ENCODE measurements at places on chromosomes 7 and 10. TPM values are rescaled to one million over a fixed set of nuclear protein-coding genes. Genes with fewer than 3 reads are reported as not detected.

TMEM130 gene
- 23.5 TPM for total RNA-seq

COL28A1 gene
- total RNA-seq: 6.2 TPM

- H3K4me1 ChIP-seq: no peaks in the 10 kb centered on the region
- H3K4me3 ChIP-seq: no peak overlapping the region
- H3K27me3 ChIP-seq: no peaks in the 10 kb centered on the region
- DNase-seq: no peak
- H3K36me3 ChIP-seq: no peaks in the 10 kb centered on the region
Observed at GRCh38 chr10:56178210-56178609, 182.8 kb downstream of the ZWINT start.

GRCh38 chr7:51065766-51066165 is 250.8 kb downstream of the COBL start:
- no peaks in the 10 kb centered on the region for H3K27me3 ChIP-seq
- no peaks in the 10 kb centered on the region for H3K36me3 ChIP-seq
- H3K4me3 ChIP-seq: no peak overlapping the region
- no peak for DNase-seq
- H3K4me1 ChIP-seq: peaks cover 5% of the 10 kb centered on the region

DNA sequence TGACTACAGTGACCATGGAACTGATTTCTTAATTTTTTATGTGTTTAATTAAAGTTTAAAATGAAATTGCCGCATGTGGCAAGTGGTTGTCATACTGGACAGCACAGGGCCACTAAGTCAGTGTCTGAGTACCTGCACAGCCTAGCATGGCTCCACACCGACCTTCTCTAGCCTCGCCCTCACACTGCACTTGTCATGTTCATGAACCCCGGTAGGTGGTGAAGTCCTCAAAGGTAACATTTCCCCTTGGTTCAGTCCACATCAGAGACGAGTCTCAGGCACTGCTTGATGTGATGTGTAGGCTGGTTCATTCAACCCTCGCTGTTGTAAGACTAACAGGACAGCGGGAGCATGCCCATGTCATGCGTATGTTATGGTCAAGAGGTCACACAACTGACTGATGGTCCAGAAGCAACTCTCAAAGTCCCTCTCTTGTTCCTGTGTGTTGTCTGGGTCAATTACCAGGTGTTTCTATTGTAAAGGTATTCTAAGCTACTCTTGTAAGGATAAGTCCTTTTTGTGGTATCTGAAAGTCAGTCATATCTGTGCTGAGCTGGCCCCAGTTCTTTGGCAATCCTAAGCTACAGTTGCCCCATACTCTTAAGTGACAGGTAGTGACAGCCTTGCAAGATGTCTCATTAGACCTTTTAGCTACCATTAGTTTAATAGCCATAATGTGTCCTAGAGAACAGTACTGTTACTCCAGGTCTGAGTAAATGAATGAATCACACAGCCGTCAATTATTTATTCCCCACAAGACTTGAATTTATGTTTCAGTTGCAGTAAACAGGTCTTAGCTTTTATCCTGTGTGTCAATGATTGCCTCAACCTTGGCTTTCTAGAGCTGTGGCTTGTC is 32.9 kb upstream of the ZC3HAV1L start:
- H3K27me3 ChIP-seq: no peaks in the 10 kb centered on the region
- DNase-seq: no peak
- peaks cover 87% of the 10 kb centered on the region for H3K36me3 ChIP-seq
- no peaks in the 10 kb centered on the region for H3K4me1 ChIP-seq

- no peak for DNase-seq
- H3K36me3 ChIP-seq: no peaks in the 10 kb centered on the region
- no peak overlapping the region for H3K4me3 ChIP-seq
- H3K27me3 ChIP-seq: no peaks in the 10 kb centered on the region
- H3K27ac ChIP-seq: no peak overlapping the region
Observed at GRCh38 chr7:6096581-6096980, 65.4 kb downstream of the ANKRD61 start.

DNA sequence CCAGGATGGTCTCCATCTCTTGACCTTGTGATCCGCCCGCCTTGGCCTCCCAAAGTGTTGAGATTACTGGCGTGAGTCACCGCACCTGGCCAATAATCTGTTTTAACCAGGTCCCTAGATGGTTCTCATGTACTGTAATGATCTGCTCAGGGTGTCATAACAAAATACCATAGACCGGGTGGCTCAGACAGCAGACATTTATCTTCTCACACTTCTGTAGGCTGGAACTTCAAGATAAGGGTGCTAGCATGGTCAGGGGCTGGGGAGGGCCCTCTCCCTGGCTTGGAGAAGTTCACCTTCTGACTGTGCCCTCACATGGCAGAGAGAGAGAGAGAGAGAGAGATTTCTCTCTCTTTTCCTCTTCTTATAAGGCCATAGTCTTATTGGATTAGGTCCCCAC is 279.4 kb upstream of the LYZL1 start:
- H3K27ac ChIP-seq: no peak overlapping the region
- H3K27me3 ChIP-seq: no peaks in the 10 kb centered on the region
- H3K4me3 ChIP-seq: no peak overlapping the region
- DNase-seq: no peak
- H3K36me3 ChIP-seq: no peaks in the 10 kb centered on the region
- H3K4me1 ChIP-seq: no peaks in the 10 kb centered on the region

All from adrenal gland (tissue), 19 donors.